ENCODE measurements at places on chromosomes 6 and 20.

DNA sequence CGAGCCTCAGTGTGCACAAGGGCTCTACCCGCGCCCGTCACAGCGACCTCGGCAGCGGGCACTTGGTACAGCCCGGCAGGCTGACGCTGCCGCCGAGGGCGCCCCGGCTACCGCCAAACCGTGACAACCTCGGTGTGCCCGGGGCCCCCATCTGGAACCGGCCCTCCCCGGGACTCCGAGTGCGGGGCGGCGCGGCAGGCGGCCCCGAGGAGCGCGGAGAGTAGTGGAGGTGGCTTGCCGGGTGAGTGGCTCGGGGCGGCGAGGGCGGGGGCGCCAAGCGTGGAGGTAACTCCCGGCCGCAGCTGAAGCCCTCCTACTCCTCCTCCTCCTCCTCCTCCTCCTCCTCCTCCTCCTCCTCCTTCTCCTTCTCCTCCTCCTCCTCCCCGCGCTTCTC is at the start of gene ISM1:
Gene ISM1, plus strand, starts transcription at position 371 of the 394 bp plus-strand sequence. CDS start 503 bp downstream, outside the sequence.
- peak; percentile 48 for DNase-seq

- DNase-seq, result no peak
These were observed 933 bp downstream of the KLHL31 start for GRCh38 chr6:53664623-53665022.

DNA sequence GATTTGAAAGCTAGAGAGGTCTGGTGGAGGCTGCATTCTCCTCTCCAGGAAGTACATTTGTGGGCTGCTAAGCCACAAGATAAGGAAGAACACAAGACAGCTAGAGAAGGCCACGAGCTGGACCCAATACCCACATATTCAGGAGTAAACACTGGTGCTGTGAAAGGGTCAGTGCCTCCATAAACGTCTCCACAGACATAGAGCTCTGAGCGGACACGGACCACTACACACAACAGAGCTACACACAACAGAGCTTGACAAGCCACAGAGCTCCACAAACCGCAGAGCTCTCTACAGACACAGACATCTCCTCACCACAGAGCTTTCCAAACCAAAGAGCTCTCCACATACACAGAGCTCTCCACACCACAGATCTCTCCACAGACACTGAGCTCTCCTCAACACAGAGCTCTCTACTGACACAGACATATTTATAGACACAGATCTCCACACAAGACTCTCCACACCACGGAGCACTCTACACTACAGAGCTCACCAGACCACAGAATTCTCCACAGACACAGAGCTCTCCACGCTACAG is 51.9 kb downstream of the ERMARD start:
- peak; percentile 16 for DNase-seq

GRCh38 chr6:56689114-56689513 is 46.4 kb upstream of the DST start:
- DNase-seq, result no peak

- DNase-seq, result peak; percentile 47
These were observed 76.0 kb upstream of the SHLD1 start for GRCh38 chr20:5674176-5674660.

GRCh38 chr6:94785514-94785913 is 791.8 kb upstream of the MANEA start:
- no peak for DNase-seq

GRCh38 chr6:27312146-27312949 is at the start of gene POM121L2:
TSS of gene POM121L2 (minus strand) at chr6:27312273. CDS start at chr6:27312170, 103 bp downstream.
- peak; percentile 53 for DNase-seq

GRCh38 chr6:105135907-105136430 is 43.8 kb downstream of the POPDC3 start:
- DNase-seq, result no peak

Measured in T-helper 2 cell treated with Interferon-gamma antibody and Interleukin-4, amounts not matched to agents 5 μg/mL and 100 μg/mL, for 36 hours (primary cell).